ENCODE measurements at places on chromosomes 1 and 21.

- DNase-seq: no peak
Observed at GRCh38 chr1:94790246-94790645, 29.9 kb upstream of the SLC44A3 start.

- no peak for DNase-seq
Observed at GRCh38 chr1:212624976-212625501, 16.5 kb downstream of the ATF3 start.

- no peak for DNase-seq
Observed at GRCh38 chr1:12662556-12662955, 18.7 kb downstream of the AADACL4 start.

DNA sequence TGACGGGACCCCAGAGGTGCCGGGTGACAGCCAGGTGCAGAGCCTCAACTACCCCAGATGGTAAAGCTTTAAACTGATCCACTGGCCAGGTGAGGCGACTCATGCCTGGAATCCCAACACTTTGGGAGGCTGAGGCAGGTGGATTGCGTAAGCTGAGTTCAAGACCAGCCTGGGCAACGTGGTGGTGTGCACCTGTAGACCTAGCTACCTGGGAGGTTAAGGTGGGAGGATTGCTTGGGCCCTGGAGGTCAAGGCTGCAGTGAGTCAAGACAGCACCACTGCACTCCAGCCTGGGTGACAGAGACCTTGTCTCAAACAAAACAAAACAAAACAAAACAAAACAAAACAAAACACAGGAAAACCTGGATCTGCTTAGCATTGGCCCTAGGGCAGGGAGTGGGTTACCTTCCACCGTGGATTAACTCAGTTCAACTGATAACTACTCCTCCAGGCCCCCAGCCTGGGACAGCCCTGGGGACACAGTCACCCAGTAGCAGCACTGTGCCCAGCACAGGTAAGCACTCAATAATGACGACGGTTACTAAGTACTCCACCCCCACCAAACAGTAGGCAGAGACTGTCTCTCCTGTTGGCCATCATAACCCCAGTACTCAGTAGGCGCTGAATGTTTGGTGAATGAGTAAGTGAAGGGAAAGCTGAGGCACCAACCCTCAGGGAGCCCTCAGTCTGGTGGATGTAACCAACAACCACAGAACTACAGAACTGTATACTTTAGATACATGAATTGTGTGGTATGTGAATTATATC, 21.6 kb downstream of the SLC66A1 start:
- DNase-seq: no peak

DNA sequence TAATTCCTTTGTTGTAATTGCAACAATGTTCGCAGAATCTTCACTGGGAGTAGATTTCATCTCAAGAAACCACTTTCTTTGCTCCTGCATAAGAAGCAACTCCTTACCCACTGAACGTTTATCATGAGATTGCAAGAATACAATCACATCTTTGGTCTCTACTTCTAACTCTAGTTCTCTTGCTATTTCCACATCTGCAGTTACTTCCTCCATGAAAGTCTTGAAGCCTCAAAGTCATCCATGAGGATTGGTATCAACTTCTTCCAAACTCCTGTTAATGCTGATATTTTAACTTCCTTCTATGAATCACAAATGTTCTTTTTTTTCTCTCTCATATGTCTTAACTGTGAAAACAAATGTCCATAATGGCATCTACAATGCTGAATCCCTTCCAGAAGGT, 118.6 kb upstream of the RAB4A start:
- DNase-seq: no peak

- DNase-seq: peak; percentile 26
Observed at GRCh38 chr1:156750711-156751450, 594 bp downstream of the HDGF start.

- DNase-seq: no peak
Observed at GRCh38 chr1:237580726-237581125, 310.0 kb downstream of the ZP4 start.

- no peak for DNase-seq
Observed at GRCh38 chr1:151523326-151523725, 12.1 kb downstream of the CGN start.

GRCh38 chr21:43865540-43866259, 677 bp downstream of the AGPAT3 start:
- peak; percentile 59 for DNase-seq

- no peak for DNase-seq
Observed at GRCh38 chr1:28956038-28956464, 41.7 kb downstream of the EPB41 start.

GRCh38 chr1:68314151-68314780, 81.9 kb upstream of the WLS start:
- no peak for DNase-seq

- no peak for DNase-seq
Observed at GRCh38 chr1:61746813-61747212, 4.5 kb downstream of the PATJ start.

DNA sequence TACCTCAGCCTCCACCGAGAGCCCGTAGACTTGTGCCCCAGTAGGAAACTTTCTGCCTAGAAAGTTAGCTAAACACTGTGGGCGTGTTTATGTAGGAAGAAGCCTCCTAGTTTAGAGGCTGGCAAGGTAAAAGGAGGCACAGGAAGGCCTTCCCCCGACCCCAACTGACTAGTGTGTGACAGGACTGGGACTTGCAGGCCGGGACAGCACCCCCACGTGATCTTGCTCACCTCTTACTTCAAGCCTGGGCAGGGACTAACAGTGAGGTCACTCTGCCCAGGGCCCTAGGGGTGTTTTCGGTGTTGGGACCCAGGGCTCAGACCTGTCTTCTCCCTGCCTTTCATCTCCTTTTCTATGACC, 392 bp upstream of the TAGLN2 start:
- DNase-seq: no peak

- no peak for DNase-seq
Observed at GRCh38 chr21:17081193-17081592, 431.6 kb upstream of the CXADR start.

DNA sequence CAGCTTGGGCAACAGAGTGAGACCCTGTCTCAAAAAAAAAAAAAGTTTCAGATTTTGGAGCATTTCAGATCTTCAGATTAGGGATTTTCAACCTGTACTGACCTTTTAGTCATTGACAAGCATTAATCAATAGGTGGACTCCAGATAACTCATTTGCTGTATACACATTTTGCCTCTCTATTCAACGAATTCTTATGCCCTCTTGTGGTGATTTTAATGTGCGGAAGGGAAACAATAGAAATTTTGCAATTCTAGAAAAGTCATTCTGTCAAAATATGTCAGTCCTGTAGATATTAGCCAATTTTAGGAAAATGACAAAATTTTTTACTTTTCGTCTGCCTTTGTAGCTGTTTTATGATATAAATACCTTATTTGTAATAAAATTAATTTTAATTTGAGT, 11.6 kb upstream of the OR2G2 start:
- DNase-seq: no peak

DNA sequence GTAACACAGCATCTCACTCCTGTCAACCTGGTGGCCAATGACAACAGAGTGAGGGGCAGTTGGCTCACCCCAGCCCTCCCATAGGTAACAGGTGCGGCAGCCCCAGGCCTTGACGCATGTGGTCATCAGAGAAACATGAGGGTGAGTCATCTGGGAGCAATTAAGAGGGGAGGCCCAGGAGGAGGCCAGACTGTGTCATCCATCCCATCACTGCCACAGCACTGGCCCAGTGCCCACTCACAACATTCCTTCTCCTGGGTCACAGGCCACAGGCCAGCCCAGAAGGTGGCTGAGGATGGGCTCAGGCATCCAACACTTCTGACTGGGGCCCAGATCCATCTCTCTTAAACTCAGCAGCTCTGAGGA, 17.1 kb downstream of the TEX35 start:
- DNase-seq: no peak

DNA sequence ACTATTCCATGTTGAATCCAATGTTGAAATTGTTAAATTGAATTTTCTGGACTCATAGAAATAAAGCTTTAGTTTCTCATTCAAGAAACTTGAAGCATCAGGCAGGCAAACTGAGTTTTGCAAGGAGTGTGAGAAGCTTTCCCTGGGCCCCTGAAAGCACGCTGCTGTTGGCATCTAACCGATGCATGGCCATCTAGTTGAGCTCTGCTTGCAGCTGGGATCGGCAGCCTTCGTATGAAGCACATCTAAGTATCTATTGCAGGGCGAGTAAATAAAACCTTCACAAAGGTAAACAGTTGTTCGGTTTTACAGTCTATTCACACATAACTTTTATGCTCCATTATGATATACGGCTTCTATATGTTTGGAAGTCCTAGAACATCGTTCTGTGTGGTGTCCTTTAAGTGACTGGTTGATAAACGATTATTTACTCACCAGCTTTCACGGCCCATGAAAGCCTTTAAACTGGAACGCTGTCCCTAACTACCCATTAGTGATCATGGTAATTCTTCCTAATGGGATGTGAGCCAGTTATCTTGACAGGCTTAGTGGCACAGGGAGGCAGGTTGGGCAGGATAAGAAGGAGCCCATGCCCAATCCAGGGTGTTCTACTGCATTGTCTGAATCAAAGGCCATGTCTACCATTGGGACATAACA, 71.7 kb downstream of the SEC16B start:
- no peak for DNase-seq

GRCh38 chr1:165900576-165901380, 73.4 kb downstream of the UCK2 start:
- DNase-seq: no peak

DNA sequence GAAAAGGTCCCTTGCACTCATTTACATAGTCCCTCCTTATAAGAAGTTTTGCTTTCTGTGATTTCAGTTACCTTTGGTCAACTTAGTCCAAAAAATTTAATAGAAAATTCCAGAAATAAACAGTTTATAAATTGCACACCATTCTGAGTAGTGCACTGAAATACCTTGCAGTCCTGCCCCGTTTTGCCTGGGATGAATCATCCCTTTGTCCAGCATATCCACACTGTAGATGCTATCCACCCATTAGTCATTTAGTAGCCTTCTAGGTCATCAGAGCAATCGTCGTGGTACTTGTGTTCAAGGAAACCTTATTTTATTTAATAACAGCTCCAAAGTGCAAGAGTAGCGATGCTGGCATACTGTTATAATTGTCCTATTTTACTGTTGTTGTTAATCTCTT, 38.0 kb downstream of the SPRTN start:
- DNase-seq: no peak

GRCh38 chr1:212816567-212817278, 25.0 kb downstream of the TATDN3 start:
- no peak for DNase-seq

DNA sequence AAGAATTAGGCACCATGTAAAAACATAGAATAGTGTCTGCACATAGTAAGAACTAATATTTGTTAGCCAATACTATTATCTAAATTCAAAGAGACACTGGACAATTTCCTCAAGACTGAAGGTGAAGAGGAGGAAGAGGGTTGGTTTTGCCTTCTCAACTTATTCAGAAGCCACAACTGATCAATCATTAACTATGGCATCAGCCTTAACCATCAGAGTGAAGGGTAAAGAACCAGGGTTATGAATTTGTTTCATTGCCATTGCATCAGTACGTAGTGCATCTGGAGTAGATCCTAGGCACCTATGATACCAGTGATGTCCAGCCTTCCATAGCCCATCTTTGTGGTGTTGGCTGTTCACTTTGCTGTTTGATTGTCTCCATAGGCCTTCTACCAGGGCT, 421.7 kb upstream of the DEPDC1 start:
- no peak for DNase-seq

- no peak for DNase-seq
Observed at GRCh38 chr21:41651406-41651805, 115.4 kb downstream of the RIPK4 start.

- DNase-seq: no peak
Observed at GRCh38 chr1:56289260-56289659, 290.1 kb downstream of the PLPP3 start.

DNA sequence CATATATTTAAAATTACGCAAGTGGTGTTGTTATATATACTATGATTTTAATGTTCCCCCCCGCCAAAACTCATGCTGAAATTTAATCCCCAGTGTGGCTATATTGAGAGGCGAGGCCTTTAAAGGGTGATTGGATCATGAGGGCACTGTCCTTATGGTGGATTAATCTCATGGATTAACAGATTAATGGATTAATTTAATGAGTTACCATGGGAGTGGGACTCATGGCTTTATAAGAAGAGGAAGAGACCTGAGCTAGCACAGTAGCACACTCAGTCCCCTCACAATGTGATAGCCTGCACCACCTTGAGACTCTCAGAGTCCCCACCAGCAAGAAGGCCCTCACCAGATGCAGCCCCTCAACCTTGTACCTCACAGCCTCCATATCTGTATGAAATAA, 34.8 kb downstream of the C1orf198 start:
- DNase-seq: no peak

DNA sequence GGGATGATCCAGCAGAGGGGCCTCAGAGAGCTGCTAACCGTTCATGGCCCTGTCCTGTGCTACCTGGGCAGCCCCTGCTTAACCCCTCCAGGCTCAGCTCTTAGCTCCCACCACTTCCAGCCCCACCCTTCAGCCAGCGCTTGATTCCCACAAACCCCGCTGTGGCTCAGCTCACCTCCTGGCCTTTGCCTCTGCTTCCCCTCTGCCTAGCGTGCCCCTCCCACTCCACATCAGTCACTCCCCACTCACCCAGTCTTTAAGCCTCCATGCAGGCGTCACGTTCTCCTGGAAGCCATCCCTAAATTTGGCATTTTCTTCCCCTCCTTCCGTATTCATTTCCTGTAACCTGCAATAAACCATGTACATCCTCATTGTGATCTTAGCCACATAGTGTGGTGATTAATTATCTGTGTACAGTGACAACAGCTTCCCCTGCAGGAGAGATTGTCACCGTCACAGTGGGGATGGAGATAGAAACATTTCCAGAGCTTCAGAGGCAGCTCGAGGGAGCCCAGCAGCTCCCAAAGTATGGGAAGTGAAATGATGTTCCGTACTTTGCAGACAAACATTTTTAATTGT, 65.5 kb downstream of the EPHB2 start:
- no peak for DNase-seq

GRCh38 chr1:149936170-149936991, at the start of gene MTMR11:
TSS of gene MTMR11 (minus strand) at chr1:149936879. CDS start at chr1:149936647, 232 bp downstream.
- DNase-seq: no peak

GRCh38 chr1:207946756-207947155, 35.8 kb upstream of the CD34 start:
- no peak for DNase-seq

- DNase-seq: no peak
Observed at GRCh38 chr1:204972426-204972825, 70.6 kb upstream of the CNTN2 start.

DNA sequence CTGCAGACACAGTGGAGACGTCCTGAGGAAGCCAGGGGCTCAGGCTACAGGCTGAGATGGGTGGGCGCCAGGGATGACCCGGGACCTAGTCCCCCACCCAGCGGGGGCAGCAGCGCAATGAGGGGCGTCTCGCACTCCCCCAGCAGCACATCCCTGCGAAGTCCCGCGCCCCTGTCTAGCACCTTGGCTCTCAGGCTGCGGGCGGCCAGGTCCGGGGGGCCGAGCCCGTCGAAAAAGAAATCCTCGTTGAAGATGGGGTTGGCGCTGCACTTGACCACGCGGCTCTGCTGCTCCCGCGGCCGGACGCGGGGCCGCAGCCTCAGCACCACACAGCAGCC, 1.8 kb downstream of the C2CD4D start:
- DNase-seq: no peak

DNA sequence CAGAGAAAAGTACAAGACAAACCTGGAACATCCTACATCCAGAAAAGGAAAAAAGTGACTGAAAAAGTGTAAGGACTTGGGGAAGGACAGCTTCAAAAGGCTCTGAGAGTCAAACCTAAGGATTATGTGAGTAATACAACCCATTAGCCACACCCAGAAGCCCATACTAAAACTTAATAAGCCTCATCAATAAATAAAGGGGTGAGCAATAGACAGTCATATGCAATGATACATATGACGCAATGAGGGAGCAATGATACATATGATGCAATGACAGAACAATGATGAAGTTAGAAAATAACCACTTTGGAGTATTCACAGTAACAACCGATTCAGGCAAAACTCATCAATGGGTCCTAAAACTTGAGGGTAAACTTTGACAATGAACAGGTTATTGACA, 50.1 kb downstream of the BRWD1 start:
- no peak for DNase-seq

All from CD4-positive, alpha-beta T cell (primary cell).